ENCODE measurements at places on chromosomes 4 and X.

DNA sequence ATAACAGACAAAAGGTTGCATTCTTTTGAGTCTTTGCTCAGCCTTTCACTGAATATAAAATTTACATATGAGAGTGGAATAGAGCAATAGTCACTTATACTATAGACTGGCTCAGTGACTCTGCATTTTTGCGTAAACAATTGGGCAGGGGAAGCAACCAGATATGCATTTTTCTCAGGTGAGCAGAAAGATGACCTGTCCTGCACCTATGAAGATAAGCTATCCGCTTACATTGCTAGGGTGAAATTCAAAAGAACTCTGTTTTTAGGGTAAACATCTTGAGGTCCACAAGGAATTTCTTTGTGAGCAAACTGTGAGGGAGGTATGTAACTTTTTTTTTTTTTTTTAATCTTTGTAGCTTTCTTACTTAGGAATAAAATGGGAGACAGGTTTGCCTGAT is 602.4 kb upstream of the PRKX start:
- no peak for DNase-seq

- DNase-seq: no peak
Observed at GRCh38 chr4:74408639-74409038, 36.3 kb upstream of the AREG start.

GRCh38 chr4:3007724-3008123 is 44.4 kb downstream of the GRK4 start:
- DNase-seq: no peak

DNA sequence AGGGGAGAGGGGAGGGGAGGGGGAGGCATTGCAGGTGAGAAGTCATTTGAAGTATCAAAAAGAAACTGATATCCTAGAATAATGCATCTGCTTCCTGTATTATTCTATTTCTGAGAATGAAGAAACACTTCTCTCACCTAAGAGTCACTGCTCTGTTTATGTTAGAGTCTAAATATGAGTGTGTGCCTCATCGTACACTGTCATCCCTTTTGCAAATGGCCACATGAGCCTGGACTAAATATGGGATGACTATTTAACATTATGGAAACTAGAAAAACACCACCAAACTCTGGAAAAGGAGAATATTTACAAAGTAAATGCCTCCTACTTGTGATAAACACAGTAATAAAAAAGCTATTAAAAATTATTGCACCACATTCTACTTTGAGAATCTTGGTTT is 146.4 kb upstream of the NOCT start:
- no peak for DNase-seq

GRCh38 chr4:27790911-27791310 is 930.3 kb downstream of the STIM2 start:
- DNase-seq: no peak

- no peak for DNase-seq
Observed at GRCh38 chrX:55715847-55716246, 1.7 kb upstream of the RRAGB start.

DNA sequence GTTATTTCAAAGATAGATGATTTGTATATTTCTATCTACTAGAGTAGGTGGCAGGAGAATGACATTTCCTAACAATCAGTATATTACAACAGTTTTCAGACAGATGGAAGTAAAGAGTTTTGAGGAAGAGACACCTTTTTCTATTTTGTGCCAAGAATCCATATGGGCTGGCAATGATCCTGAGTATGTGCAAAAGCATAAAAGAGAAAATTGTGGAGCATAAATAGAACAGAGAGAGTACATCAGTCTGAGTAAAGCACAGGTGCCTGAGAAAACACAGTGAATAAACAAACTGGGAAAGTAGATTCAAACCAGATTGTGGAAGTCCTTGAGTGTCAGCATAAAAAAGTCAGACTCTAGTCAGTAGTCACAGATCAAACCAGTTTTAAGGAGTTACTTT is 96.8 kb upstream of the WDR44 start:
- DNase-seq: no peak

- no peak for DNase-seq
Observed at GRCh38 chr4:181755846-181756245, 487.4 kb upstream of the TENM3 start.

DNA sequence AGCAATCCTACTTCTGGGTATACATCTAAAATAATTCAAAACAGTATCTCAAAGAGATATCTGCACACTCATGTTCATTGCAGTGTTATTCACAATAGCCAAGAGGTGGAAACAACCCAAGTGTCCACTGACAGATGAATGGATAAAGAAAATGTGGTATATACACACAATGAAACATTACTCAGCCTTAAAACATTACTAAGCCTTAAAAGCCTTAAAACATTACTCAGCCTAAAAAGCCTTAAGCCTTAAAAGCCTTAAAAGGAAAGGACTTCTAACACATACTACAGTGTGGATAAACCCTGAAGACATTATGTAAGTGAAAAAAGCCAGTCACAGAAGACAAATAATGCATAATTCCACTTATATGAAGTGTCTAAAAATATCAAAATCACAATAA is 40.3 kb upstream of the TFDP3 start:
- no peak for DNase-seq

GRCh38 chr4:108384544-108384943 is 215.8 kb upstream of the LEF1 start:
- DNase-seq: no peak

- DNase-seq: no peak
Observed at GRCh38 chr4:155371432-155372043, 5.2 kb downstream of the MAP9 start.

GRCh38 chrX:53044995-53045394 is 3.6 kb upstream of the GPR173 start:
- DNase-seq: no peak

DNA sequence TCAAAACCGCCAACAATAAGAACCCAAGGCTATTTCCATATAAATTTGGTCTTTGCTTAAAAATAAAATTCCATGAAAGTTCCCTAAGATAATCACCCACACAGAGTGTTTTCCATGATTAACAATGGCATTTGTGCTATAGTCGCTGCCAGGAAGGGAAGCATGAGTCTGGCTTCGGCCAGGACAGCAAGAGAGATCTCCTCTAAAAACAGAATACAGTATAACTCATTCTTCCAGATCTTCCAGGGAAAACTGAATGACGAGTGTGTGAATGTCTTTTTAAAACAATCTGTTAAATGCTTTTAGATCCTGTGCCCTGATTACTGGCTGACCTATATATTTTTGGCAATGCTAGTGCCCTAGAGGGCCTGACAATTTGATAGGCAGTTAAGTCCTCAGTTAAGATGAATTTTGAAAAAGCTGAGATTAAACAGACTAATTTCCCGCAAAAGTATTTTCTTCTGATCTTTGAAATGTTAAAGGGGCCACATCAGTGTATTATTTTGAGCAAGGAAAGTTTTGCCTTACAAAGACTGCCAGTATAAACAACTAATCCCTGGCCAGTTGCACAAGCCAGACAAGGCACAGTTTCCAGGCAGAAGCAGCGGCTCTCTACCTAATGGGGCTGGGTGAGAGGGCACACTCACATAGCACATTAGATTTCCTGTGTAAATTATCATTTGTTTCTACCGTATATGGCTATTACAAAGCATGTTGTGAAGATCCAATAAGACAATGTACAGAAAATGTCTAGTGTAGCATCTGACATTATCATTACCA is 127.3 kb downstream of the DCHS2 start:
- DNase-seq: peak; percentile 11

- peak; percentile 97 for DNase-seq
Observed at GRCh38 chr4:118034053-118034785, at the start of gene NDST3. NDST3 (plus strand) TSS chr4:118034486; CDS start chr4:118053911, 19,425 bp downstream.

- no peak for DNase-seq
Observed at GRCh38 chr4:174598800-174599199, 76.5 kb upstream of the HPGD start.

GRCh38 chrX:51420610-51421009 is 75.8 kb downstream of the NUDT11 start:
- peak; percentile 34 for DNase-seq

DNA sequence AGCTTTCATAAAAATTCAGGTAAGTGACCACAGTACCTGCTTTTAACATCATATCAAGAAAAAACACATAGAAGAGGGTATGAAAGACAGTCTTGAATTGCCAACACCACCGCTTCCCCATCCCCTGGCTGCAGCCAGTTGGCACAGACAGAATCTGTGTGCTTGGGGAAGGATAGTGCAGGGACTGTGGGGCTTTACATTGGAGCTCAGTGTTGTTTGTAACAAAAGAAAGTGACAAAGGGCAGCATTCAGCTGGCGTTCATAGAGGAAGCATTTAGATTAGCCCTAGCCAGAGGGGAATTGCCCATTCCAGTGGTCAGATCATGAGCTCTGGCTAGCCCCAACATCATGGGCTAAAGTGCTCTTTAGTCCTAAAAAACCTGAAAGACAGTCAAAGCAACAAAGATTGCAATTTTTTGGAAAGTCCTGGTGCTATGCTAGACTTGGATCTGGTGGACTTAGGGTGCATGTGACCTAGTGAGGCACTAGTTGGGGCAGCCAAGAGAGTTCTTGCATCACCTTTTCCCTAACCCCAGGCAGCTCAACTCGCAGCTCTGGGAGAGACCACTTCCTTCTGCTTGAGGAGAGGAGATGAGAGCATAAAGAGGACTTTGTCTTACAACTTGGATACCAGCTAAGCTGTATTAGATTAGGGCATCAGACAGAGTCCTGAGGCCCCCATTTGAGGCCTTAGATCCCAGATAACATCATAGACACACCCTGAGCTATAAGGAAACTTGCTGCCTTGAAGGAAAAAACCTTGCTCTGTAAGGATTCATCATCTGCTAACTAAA is 1602.4 kb upstream of the ADGRL3 start:
- DNase-seq: peak; percentile 98

All from pons (tissue), 1 donor.